ENCODE measurements at places on chromosomes 7 and 10.

GRCh38 chr7:78642751-78643150 lies 810.7 kb downstream of the MAGI2 start:
- no peak for DNase-seq

GRCh38 chr10:18205098-18205834 lies 65.0 kb downstream of the CACNB2 start:
- DNase-seq, result no peak

DNA sequence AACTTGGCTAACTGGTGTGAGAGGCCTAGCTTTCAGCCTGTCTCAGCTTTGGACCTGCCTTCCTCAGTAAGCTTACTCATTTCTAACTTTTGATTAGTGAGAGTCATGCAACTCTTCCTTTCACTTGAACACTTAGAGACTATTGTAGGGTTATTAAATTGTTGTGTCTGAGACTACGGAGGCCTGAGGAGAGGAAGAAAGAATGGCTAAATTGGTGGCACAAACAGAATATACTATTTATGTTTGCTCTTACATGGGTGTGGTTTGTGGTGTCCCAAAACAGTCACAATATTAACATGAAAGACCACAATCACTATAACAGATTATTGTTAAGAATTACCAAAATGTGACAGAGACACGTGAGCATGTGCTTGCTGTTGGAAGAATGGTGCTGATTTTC lies 82.1 kb downstream of the TRIM24 start:
- no peak for DNase-seq

DNA sequence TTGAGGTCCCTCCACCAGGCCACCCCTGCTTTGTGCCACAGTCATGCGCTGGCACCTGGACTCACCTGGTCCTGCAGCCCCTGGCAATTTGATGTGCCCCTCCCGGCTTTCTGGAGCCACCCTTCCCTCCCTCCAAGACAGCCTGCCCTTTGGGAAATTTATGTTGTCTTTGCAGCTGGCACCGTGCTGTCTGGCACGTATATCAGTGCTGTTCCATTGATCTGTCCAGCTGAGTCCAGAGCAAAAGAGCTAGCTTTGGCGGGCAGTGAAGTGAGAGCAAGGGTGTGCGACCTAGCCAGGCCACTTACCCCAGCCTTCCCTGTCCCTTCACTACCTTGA lies 5.7 kb downstream of the RARRES2 start:
- no peak for DNase-seq

- no peak for DNase-seq
Measured at GRCh38 chr10:103766751-103767505, 88.4 kb downstream of the SH3PXD2A start.

DNA sequence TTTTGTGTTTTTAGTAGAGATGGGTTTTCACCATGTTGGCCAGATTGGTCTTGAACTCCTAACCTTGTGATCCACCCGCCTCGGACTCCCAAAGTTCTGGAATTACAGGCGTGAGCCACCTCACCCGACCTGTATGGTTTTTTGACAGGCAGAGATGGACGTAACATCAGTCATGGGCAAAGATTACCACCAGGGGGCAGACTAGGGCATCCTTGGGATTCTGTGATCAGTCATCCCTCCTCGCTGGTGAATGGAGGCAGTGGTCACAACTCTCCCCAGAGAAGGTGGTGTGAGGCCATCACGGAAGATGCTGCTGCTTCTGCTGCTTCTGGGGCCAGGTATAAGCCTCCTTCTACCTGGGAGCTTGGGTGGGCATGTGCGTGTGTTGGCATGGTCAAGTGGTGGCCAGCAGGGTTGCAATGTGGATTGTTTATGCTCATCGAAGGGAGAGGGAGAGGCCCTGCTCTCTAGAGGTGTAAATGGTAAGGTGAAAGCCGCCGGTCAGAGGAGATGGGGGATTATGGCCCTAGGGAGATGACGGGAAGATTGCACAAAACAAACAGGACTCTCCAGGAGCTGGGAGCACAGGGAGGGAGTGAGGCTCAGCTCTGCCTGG lies 122.7 kb upstream of the PRSS1 start:
- peak; percentile 24 for DNase-seq

DNA sequence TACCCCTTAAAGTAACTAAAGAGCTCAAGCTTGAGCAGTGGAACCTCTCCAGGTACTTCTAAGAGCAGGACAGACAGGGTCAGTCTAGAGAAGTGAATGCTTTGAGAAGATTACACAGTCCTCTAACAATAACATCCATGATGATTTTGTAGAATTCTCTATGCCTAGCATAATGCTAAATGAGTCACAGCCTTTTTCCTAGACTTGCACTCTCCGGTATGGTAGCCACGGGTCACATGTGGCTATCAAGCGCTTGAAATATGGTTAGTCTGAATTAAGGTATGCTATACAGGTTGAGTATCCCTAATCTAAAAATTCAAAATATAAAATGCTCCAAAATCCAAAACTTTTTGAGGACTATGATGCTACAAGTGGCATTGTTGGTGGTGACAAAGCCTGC lies 166.6 kb upstream of the MKLN1 start:
- DNase-seq, result no peak

GRCh38 chr10:70074165-70074564 lies 21.5 kb downstream of the MACROH2A2 start:
- DNase-seq, result no peak

DNA sequence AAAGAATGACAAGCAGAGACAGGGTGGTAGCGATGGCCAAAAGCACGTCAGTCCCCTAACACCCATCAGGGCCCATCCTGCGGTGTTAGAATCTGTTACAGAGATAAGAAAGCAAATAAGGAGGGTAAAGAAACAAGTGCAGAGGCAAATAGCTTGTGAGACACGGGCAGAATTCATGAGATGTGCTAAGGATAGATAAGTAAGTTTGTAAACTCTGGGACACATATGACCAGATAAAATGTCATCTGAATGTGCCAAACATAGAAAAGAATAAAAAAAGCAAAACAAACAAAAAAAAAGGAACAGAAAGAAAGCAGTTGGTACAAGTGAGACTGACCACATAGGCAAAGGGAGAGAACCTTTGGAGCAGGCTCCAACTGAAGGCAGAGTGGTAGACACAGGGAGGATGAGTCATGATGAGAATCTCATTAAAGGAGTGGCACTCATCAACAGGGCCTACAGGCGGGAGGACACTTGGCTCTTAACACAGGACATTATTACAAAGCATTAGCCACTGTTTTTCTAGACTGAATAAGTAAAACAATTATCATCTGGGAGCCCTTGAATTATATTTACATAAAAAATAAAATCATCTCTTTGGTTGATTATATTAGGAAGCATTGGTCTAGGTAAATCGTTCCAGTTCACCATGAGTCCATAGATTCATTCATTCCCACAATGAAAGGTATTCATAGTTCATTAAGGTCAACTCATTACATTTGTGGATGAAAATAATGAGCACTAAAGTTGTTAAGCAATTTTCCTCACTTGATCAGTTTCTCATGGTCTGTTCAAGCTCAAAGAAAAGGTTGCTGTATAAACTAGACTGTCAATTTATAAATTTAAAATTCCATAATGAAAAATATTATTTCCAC lies 21.5 kb upstream of the EPHB6 start:
- no peak for DNase-seq

- DNase-seq, result no peak
Measured at GRCh38 chr7:80002865-80003264, 131.8 kb upstream of the GNAI1 start.

DNA sequence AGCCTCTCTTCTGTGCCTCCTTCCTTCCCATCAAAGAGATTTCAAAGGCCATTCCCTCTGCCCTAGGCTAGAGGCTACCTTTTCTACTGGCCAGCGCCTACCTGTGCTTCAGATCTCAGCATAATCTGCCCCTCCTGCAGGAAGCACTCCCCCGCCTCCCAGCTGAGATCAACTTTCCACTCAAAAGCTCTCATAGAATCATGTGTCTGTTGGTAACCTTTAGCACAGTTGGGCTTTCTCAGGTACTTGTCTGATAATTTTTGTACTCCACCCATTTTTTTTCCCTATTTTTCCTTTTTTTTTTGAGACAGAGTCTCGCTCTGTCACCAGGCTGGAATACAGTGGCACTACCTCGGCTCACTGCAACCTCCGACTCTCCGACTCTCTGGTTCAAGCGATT lies 231.0 kb upstream of the PRSS58 start:
- no peak for DNase-seq

DNA sequence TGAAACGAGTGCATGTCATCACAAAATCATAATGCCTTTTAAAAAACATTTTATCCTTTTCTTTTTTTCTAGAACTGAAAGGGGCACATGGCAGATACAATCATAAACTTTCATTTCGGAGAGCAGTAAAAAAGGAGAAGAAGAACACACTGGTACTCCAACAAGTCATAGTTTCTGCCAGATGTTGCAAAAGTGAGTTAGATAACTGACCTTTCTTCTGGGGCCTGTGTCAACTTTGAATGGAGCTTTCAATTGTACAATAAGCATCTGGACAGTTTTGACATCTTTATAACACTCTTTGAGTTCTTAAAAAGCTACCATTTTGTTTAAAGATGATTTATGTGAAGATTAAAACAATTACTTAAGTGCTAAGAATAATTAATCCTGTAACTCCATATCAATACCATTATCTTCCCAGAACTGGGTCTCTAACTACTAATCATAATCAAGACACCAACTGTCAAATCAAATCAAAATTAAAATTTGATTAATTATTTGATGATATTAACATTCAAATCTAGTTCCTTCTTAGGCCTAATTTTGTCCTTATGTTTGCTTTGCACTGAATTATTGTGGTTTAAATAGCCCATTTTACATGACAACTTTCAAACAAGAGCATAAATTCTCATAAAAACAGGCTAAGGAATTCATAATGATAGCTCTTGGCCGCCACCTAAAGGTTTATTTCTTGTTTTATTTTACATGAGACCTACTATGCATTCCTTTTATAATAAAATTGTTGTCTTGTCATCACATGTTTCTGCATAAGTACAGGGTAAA lies 19.5 kb upstream of the ITGB8 start:
- no peak for DNase-seq
